ENCODE measurements at places on chromosomes 1 and 21.

DNA sequence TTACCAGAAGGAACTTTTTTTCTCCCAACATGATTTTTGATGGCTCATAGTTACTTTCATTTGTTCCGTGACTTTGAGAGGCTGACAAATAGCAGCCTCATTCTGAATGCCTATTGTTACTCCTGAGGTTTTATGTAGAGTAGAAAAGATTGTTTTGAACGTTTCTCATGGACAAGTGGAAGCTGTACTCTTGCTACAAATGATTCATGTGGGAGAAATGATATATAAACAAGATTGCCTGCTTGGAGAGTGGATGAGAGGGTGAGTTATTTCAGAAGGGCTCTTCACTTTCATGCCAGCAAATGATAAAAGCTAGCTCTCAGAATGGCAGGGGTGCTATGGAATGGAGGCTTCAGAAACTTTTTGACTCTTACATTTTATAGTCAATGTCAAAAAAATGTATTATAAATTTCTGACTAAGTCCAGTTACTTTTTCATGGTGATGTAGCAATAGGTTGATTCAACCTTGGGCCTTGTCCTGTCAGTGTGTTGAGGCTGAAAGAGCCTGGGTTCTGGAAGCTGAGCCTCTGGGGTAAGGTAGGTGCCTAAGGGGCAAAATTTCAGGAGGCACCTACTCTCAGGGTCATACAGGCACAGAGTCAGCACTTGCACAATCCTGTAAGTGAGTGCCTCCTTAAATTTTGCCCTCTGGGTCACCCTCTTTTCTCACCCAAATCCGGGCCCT, 19.4 kb downstream of the JUN start:
- DNase-seq: no peak

DNA sequence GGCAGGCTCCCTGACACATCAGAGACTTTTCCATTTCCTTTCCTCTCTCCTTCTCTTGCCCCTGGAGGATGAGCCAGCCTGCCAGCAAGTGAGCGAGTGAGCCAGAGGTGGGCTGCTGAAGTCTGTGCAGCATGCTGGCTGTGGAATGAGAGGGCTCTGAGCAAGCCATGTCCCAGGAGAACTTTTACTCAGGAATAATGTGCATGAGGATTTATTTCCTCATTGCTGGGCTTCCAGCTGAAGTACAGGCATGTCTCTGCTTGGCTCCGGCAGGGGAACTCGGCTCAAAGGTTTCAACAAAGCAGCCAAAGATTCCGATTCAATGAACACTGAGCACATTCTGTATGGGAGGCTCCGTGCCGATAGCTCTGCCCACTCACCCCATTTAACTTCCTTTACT, 43.7 kb downstream of the UBIAD1 start:
- DNase-seq: no peak

DNA sequence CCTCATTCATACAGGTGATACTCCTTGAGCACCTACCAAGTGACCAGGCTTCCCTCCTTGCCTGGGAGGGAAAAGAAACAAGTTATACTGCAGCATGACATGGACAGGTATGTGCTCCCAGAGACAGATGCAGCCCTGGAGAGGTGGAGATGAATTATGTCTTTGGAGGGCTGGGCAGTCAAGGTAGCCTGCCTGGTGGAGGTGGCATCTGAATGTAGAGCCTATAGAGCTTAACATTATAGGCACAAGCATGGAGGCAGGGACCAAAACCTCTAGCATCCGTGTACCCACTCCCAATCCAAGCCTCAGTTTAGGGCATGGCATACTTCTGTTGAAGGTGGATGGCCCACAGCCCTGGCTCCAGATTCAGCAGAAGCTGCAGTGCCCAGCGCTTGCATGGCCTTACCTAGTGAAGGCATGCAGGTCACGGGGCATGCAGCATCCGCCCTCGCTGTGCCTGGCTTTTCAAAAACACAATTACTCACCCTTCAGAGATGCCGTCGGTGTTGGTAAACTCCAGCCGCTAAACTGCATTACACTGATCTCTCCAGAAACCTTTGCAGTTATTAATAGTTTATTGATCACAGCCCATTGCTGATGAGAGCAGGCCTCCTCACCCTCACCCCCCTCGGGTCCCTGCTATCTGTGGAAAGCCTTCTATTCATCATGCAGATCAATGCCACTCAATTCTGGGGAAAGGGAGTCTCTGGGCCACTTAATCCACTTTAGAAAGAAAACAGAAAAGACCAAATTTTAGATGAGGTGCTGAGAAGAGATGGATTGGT, 151.1 kb upstream of the KLHDC7A start:
- no peak for DNase-seq

DNA sequence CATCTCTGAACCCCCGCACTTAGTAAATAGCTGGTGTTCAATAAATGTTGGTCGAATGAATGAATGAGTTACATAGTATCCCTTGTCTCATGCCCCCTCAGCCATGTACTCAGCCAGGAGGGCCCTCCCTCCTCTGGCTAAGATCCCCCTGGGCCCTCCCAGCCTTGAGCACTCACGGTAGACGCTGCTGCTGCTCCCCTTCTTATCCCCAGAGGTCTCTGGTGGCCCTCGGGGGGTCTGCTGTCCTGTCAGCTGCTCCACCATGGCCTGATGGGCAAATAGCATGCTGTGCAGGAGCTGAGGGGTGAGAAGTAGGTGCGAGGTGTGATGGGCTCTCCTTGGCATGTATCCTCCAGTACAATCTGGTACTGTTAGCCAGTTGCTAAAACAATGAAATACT, 1.9 kb downstream of the ETV3L start:
- no peak for DNase-seq

GRCh38 chr1:247211339-247211738, 39.5 kb upstream of the ZNF124 start:
- no peak for DNase-seq

GRCh38 chr1:20158358-20159070, 19.4 kb downstream of the PLA2G2F start:
- DNase-seq: no peak

DNA sequence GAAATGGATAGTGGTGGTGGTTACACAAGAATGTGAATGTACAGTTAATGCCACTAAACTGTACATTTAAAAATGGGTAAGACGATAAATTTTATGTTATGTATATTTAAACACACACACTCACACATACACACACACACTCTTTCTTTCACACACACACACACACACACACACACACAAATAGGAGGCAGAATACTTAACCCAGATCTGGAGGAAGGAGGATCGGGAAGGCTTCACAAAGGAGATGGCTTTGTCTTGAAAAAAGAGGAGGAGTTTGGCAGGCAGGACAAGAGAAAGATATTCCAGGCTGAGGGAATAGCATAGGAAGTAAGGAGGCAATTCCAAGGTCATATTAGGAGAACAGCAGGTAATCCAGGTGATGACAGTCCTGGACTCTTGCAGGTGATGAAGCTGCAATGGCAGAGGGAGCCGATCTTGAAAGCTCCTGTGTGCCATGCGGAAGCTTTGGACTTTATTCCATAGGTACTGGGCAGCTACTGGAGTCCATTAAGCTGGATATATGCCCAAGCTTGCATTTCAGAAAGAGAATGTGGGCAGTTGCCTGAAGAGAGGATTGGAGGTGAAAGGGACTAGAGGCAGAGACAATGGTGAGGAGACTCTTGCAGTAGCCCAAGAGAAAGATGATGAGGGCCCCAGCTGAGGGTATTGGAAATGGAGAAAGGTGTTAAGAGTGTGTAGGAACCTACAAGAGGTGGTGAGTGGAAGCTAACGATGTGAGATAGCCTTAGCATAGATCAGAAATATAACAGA, 15.4 kb upstream of the LYST start:
- no peak for DNase-seq

- DNase-seq: no peak
Observed at GRCh38 chr1:233424779-233425178, 97.3 kb downstream of the MAP3K21 start.
